ENCODE measurements at places on chromosomes 5 and 9.

DNA sequence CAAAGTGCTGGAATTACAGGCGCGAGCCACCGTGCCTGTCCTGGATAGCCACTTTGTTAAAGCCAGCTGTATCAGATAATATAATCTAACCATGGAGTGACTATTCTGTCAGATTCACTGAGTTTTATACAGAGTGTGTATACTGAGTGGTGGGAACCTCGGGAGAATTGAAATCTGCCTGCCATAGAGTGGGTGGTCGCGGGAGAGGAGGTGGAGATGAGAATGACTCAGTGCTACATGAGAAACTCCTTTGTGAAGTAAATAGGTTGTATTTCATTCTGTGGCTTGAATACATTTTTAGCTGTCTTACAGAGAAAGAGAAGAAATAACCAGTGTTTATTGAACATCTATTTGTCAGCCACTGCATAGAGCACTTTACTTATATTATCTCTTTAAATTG is 26.4 kb downstream of the ATP6V0E1 start:
- no peak for DNase-seq

- DNase-seq: no peak
These were observed 123.1 kb downstream of the CRB2 start for GRCh38 chr9:123478967-123479602.

GRCh38 chr9:80605129-80605528 is 1033.4 kb downstream of the TLE4 start:
- no peak for DNase-seq

GRCh38 chr9:77961541-77961940 is 70.1 kb downstream of the GNAQ start:
- no peak for DNase-seq

DNA sequence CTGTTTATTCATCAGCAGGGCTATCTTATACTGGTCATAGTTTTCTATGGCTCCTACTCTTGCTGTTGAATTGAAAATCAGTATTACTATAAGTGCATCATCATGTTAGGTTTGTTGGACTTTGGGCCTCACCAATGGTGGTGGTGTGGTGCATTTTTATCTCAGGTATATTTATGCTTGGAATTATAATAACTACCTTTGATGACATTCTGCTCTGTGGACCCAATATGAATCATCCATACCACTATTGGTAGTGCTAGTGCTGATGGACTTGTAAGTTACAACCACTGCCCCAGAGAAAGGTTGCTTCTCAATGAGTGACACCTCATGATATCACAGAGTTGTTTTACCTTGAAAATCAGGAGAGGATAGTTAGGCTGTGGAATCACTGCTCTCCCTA is 28.0 kb downstream of the IL9 start:
- DNase-seq: no peak

- DNase-seq: no peak
These were observed 9.4 kb upstream of the GM2A start for GRCh38 chr5:151243564-151243963.

GRCh38 chr9:86242071-86242470 is 17.4 kb downstream of the C9orf153 start:
- no peak for DNase-seq

- no peak for DNase-seq
These were observed 45.9 kb downstream of the PKD2L2 start for GRCh38 chr5:137935190-137935589.

DNA sequence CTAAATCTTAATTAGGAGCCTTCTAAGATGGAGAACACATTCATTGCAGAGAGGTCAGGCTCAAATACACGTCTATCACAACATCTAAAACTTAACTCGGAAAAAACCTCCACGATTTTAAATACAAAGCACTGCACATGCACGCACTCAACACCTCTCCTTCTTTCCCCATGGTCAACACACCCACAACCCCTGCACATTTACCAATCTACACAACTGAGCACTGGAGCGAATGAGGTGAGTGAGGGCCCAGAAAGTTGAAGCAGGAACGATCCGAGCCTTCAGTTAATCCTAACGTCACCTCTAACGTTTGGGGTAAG is 278 bp upstream of the NIPSNAP3A start:
- DNase-seq: no peak

DNA sequence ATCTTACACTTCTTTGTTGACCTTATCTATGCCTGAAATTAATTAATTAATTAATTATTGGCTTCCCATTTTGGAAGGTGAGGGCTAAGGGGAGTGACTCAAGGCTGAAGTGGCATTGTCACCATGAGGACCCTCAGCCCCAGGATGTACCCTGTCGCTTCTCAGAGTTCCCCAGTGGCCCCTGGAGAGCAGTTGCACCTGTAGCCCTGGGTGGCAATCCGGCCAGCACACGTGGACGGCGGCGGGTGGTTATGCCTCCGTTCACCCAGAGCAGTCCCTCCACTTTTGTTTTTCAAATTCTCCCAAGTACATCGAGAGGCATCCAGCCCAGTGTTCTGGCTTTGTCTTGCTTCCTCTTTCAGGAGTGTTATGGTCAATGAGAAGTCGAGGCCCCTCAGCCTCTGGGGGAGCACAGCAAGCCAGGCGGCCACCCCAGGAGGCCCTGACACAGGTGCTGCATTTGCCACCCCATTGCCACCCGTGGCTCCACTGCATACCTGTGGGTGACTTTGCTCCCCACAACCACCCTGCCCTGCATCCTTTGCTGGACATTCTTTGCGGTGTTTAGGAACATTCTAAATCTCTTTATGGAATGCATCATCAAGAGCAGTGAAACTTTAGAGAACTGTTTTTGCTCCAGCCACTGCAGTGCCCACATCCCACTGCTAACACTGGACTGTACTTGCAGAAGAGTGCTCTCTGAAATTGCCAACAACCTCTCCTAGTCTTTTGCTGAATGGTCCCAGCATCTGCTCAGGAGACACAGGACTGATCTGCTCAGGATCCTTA is 11.5 kb upstream of the IRX2 start:
- DNase-seq: no peak

DNA sequence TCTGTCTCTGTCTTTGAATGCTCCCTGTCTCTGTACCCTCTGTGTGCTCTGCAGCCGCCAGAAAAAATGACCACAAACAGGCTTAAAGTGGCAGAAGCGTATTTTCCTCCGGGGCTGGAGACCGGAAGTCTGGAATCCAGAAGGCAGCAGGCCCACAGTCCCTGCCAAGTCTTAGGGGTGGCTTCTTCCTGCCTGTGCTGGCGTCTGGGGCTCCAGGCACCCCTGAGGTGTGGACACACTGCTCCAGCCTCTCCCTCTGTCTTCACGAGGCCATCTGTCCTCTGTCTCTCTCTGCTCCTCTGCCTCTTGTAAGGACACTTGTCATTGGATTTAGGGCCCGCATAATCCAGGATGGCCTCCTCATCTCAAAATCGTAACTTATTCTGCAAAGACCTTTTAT is 298.4 kb upstream of the IRX4 start:
- DNase-seq: no peak

DNA sequence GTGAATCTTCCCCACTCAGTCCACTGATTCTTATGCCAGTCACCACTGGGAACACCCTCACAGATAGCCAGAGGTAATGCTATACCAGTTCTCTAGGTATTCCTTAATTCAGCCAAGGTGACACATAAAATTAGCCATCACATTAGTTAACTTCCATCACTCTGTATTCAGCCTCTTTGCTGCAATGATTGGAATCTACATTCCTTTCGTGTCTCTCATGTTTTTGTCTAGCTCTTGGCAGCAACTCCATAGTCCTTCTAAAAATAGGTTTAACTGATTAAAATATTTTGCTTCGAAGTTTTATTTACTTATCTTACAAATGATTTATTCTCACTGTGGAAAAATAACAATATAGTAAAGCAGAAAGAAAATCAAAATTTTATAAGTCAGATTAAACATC is 19.6 kb upstream of the RNF20 start:
- DNase-seq: no peak

- no peak for DNase-seq
These were observed 111.5 kb upstream of the TNC start for GRCh38 chr9:115229496-115229895.

All from GDM1 (cell line).